ENCODE measurements at places on chromosomes 3 and 15.
A peak's percentile ranks its signal among the peaks of the same experiment; 100 is the strongest.

- no peak for DNase-seq
Observed at GRCh38 chr3:182241766-182242488, 530.2 kb downstream of the SOX2 start.

DNA sequence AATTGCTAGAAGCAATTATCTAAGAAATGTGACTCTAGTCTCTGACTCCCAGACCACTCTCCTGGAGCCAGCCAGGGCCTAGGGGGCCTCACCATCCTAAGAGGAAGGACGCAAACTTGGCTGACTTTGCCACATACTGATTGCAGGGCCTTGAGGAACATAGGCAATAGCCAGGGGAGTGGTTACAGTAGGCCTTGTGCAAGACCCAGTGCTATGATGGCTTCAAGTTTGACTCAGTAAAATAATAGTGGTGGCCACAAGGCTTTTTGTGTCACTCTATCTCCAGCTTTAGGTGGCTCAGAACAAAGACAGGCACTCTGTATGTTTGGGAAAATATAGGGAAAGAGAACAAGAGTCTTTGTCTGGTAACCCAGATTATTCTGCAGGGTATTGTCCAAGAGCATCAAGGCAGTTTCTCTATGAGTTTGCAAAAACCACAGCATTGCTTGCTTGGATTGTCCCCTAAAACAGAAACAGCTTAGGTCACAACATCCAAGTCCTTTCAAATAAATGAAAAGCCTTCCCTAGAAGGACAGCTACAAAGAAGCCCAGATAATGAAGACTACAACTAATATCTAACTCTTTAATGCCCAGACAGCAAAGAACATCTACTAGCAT, 631.5 kb downstream of the PYDC2 start:
- DNase-seq: no peak

DNA sequence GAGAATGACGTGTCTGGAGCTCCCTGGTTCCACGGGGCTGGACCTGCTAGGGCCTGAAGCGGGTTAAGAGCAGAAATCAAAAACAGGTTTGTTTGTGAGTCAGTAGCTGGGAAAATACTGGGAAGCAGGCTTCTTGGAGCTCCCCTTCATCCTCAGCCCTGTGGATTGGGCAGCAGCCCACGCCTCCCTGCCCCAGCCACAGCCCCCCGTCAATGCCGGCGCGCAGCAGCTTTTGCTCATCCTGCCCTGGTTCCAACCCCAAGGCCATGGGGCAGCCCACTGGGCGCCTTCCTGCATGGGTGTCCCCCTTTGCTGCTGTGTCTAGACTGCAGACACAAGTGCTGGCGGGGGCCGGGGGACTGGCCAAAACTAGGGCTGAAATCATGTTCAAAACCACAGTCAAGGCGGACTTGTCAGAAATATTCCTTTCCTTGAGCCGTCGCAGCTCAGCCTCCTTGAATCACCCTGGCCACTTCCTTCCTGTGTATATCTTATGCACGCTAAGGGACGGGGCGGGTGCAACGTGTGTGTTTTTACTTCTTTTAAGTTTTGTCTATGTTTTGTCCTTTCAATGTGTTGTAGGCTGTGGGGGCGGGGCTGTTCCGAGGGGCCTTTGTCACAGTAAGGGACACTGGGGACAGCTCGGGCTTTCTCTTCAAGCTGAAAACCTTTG, 108.1 kb downstream of the KLF13 start:
- no peak for DNase-seq

GRCh38 chr15:64792282-64792681, 16.9 kb upstream of the RBPMS2 start:
- peak; percentile 22 for DNase-seq

DNA sequence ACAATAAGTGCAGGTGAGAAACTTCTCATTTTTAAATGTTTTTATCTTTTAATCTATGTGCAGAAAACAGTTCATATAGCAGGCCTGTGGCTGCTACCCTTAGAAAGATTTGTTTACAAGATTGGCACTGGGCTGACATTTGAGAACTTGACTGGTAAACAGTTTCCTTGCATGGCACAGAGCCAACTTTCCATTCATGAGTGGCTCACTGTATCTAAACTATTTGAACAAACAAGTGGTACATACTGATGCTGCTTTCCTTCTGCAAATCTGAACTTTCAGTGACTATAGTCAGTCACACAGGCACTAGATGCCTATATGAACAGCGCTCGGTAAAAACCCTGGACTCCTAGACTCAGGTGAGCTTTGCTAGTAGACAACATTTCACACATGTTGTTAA, 6.3 kb upstream of the GTPBP8 start:
- DNase-seq: no peak

- no peak for DNase-seq
Observed at GRCh38 chr3:72998466-72998865, 1.9 kb downstream of the PPP4R2 start.

DNA sequence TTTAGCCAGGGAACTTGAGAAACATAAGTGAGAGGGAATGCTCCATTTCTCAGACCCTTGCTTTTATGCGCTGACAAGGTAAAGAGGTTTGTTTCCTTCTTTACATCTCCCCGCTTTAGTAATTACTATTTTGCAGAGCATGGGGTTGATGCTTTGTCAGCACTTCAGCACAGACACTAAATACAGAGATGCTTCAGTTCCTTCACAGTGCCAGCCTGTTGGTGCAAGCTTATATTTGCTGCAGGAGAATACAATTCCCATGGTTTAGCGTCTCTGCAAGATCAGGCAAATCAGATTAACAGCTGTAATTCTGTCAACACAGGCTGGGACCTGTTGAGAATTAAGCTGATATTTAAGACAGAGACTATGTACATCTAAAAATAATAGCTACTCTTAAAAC, 2.9 kb downstream of the FMN1 start:
- DNase-seq: no peak

- DNase-seq: no peak
Observed at GRCh38 chr15:101461097-101461496, 28.4 kb downstream of the PCSK6 start.

DNA sequence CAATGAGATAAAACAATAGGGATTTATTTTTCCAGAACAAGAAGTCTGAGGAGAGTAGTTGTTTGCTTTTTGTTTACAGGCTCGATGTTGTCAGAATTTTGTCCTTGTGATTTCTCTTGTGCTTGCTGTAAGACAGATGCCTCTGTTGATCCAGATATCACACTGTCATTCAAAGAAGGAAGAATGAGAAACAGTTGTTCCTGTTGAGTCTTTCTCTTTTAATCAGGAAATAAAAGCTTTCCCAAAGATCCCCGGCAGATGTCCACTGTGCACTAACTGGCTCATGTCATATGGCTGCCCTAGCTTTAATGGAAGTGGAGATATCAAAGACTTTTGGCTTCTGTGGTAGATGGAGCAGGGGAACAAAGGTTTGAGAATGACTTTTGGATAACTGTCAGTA, 6.8 kb downstream of the SERPINI1 start:
- no peak for DNase-seq

- no peak for DNase-seq
Observed at GRCh38 chr15:58506064-58506490, 74.3 kb downstream of the LIPC start.

- peak; percentile 86 for DNase-seq
Observed at GRCh38 chr15:40104865-40105516, 3.7 kb downstream of the BMF start.

GRCh38 chr3:130925628-130926027, 31.7 kb downstream of the ATP2C1 start:
- no peak for DNase-seq

GRCh38 chr15:77541421-77542181, 91.1 kb downstream of the LINGO1 start:
- DNase-seq: no peak

- no peak for DNase-seq
Observed at GRCh38 chr15:32034106-32034505, 3.8 kb downstream of the CHRNA7 start.

GRCh38 chr3:152587861-152588260, 247.1 kb upstream of the P2RY1 start:
- no peak for DNase-seq

- DNase-seq: no peak
Observed at GRCh38 chr3:16334909-16335308, 69.9 kb downstream of the OXNAD1 start.

GRCh38 chr3:63808633-63809032, 10.5 kb upstream of the C3orf49 start:
- DNase-seq: no peak

DNA sequence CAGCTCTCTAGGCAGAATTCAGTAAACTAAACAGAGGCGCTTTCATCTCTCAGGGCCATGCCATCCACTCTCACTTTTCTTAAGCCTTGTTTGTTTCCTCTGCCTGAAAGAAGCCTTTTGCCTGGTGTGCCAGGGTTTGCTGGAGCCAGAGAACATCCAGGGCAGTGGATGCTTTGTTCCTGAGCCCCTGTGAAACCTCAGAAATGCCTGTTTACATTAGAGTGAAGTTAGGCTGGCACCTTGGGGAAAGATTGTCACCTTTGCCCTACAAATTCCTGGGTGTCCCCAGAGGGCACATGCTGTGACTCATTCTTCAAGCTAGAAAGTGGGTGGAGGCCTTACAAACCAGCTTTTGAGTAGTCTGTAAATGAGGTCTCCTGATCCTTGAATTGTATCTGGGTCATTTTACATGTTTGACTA, 10.7 kb upstream of the TRAK1 start:
- no peak for DNase-seq

DNA sequence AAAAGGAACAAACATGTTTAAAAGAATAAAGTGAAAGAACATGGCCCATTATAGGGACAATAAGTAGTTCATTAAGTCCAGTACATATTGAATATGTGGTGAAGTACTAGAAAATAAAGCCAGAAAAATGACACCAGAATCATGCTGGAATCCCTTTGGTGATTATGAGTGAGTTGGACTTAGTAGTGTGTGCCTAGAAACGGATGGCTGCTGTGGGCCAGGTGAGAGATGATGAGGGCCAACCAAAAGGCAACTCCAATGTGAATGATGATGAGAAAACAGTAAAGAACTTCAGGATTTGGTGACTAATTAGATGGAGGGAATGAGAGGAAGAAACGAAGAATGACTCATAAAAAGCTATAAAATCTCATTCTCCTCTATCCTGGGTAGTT, 3.3 kb downstream of the CRYGS start:
- DNase-seq: peak; percentile 49

DNA sequence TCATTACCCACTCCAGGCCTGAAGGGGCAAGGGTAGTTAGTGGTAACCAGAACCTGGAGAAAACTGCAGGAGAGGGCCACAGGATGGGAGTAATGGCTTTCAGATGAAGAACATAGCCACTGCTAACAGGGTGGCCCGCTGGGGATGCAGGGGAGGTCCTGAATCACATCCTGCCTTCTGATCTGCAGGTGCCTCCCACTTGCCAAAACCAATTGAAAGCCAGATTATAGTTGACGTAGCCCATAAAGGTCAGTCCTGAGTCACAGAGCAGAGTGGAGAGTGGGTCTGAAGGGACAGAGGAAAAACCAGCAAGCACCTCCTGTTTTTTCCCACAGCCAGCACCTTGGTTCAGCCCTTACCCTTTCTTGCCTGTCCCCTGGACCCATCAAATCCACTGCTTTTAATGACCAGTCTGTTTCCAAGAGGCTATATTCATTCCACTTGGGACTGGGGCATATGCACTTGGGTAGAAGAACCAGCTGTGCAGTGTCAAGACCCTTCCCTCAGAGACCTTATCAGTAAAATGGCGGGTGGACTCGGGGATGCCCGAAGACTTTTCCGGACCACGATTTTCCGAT, 646 bp upstream of the SLC35G2 start:
- peak; percentile 43 for DNase-seq

GRCh38 chr15:36784098-36784670, 204.8 kb downstream of the CDIN1 start:
- DNase-seq: no peak

DNA sequence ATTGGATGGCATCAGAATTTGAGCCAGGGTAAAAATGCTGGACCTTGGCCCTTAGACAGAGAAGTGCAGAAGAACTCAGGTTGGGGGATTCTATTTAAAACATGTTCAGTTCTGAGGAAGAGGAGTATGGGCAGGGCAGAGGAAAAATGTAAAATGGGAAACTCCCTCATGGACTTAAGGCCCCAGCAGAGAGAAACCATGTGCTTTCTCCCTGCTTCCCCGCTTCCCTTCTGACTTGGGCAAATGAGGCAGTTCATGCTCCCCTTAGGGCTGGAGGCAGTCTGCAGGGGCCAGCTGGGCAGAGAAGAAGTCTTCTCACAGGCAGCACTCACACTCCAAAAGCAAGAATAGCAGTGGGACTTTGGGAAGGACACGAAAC, 9.9 kb upstream of the NUDT16 start:
- no peak for DNase-seq

DNA sequence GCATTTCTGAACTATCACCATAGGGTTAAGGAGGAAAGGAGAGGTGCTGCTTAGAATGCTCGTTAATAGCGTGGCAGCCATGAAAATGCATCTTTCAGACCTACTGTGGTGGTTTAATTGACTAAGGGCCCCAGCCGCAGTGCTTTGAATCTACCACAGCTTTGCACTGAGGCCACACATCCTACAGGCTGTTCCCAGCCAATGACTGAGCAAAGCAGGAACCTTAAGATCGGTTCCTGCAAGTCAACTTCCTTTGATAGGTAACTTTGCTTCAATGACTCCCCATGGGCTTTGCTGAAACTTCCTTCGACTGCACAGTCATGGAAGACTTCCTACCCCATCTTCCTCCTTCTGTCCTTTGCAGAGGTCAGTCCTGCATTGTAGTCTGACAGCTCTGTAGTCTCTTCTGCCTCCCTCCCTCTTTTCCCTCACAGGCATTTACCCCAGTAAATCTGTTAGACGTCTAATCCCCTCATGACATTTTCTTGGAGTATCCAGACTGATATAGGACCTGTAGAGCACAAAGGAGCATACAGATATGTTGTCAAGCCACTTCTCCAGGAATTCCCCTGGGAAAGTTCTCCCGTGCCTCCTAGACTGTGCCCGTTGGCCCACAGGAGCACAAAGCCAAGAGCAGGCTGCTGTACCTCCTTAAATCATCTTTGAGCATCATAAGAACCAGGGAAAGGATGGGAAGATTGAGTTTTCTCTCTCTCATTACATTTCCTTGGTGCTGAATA, 2.6 kb upstream of the BCL2A1 start:
- DNase-seq: no peak

DNA sequence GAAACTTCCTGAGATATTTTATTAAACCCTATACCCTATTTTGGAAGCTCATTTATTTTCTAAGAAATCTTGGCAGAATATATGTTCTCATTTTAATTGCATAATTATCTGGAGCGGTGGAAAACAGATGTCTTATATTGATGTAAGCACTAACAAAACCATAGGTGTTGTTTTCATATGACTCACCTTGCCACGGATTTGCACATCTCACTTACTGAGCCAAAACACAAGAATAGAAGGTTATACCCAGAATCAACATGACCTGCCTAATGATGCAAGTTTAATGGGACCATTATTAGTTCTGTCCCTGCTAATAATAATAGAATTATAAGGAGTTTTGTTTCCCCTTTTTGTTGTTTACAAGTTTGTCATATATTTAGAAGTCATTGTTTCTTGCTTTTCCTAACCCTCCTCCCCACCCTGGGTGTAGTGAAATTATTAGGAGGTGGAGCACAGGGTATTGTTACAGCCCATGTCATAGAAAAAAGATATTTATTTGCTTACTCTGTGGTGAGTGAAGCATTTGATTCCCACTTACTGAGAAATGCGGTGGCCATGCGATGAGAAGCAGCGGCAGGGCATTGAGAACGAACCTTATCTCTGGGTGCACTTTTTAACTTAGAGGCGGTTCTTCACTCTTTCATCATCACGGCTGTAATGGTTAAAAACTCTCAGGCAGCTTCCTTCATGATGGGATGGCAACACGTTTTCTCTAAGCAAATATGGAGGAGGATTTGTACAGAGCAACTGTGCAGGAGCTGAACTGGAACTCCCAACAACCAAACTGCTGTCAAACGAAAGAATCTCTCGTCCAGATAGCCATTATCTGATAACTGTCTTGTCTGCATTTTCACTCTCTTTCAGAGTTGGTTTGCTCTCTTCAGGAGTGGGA, 521 bp downstream of the IL5RA start:
- DNase-seq: no peak

GRCh38 chr15:79677241-79677640, 219.6 kb downstream of the MTHFS start:
- DNase-seq: no peak
